ENCODE measurements at places on chromosomes 7 and 10.

DNA sequence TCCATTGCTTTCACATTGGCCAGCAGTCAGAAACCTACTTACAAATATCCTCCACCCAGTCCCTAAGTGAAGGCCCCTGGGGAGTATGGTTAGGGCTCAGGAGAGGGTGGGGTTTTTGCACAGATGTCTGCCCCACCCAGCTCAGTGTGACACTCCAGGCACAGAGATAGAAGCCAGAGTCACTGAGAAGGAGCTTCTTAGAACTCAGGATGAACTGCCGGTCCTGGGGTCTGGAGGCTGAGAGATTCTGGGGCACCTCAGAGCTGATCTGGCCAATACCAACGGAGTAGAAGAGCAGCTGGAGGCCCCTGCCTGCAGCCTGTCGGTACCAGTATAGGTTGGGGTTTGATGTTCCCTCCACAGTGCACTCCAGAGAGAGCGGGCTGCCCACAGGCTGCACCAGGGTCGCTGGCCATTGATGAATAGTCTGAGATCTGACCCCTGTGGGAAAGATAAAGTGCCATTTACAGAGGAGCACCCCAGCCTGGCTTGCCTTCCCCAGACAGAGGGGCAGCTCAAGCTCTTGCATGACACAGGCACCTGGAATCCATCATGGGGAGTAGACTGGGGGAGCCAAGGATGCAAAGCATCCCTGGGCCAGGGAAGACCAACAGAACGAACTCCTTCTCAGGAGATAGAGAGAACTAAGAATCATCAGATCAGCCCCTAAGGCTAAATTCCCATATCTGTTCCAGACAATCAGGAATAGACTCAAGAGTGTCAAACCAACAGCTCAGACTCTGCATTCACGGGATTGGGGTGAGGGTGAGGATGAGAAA is 41.9 kb downstream of the PRSS2 start:
- no peak for DNase-seq

GRCh38 chr7:23633417-23633816 is 36.2 kb downstream of the CCDC126 start:
- no peak for DNase-seq

- peak; percentile 36 for DNase-seq
Observed at GRCh38 chr10:44908066-44908749, 2.9 kb upstream of the TMEM72 start.

GRCh38 chr7:48088559-48089045 is 463 bp upstream of the UPP1 start:
- DNase-seq, result peak; percentile 86

GRCh38 chr7:26535483-26536007 is 243.9 kb downstream of the SNX10 start:
- DNase-seq, result no peak

DNA sequence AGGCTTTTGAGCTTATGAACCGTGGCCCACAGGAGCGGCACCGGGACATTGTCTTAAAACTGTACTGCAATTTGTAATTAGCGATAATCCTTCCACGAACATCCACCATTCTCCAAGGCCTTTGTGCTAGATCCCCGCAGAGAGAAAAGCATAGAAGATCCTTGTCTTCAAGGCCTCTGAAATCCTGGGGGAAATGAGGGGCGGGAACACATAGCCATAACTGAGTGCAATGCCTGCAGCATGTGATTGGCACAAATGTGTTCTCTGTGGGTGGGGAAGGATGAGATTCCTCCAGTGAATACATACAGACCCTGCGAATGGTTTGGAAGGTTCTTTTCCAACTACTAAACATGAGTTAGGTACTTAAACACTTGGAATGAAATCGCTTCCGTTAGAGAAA is 25.9 kb upstream of the PROSER2 start:
- DNase-seq, result no peak

DNA sequence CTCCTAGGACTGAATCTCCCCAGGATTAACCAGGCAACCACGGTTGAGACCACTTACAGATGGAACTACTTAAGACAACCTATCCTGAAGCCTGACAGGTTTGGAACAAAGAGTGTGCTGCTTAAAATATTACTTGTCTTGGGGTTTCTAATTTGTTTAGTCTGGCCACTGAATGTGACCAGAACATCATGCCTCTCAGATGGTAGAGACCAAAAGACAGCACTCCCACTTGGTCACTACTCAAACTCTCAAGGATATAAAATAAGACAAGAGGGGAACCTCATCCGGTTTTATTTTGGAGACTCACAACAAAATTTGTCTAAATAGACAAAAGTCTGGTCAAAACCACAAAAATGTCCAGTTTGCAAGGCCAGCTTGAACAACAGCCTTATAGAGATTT is 15.3 kb downstream of the MRPL32 start:
- DNase-seq, result no peak

DNA sequence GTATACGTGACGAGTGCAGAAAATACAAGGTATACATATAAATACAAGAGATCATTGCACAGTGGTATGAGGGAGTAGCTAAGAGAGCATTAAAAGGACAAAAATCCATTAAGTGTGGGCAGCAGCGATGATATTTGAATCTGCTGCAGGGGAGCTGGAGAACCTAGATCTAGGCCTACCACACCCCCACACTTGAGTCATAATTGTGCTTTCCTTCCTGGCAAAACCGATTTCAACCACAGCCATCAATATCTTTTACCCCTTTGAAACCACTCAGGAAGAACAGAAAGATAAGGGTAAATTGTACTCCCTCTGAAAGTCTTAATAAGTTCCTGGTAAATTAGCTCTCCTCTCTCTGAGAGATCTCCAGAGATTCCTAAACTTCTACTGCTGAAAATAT is 345.0 kb downstream of the SORCS1 start:
- DNase-seq, result no peak

- no peak for DNase-seq
Observed at GRCh38 chr7:31123321-31123720, 71.2 kb downstream of the ADCYAP1R1 start.

DNA sequence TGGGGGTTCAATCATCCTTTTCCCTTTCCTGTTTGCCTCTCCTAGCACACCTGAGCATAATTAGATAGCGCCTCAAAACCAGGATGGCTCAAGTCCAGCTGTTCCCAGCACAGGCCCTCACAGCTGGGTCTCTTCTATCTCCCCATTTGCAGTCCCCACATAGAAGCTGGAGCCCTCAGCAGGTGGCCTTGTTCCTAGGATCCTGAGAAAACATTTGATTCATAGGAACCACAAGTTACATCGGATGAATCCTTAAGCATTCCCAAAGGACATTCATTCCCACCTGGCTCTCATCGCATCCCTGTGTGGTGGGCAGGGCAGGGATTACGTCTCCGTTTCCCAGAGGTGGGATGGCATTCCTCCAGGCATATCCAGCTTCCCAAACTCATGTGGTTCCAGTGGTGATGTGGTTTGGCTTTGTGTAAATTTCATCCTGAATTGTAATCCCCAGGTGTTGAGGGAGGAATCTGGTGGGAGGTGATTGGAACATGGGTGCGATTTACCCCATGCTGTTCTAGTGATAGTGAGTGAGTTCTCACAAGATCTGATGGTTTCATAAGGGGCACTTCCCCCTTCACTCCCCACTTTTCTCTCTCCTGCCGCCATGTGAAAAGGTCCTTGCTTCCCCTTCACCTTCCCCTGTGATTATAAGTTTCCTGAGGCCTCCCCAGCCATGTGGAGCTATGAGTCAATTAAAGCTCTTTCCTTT is 49.8 kb upstream of the LEP start:
- DNase-seq, result no peak

- DNase-seq, result no peak
Observed at GRCh38 chr7:1591876-1592275, 22.0 kb upstream of the PSMG3 start.

All from HuH-7 (cell line).